DMS79 (cell line): ENCODE measurements at places on chromosomes 4 and X.

DNA sequence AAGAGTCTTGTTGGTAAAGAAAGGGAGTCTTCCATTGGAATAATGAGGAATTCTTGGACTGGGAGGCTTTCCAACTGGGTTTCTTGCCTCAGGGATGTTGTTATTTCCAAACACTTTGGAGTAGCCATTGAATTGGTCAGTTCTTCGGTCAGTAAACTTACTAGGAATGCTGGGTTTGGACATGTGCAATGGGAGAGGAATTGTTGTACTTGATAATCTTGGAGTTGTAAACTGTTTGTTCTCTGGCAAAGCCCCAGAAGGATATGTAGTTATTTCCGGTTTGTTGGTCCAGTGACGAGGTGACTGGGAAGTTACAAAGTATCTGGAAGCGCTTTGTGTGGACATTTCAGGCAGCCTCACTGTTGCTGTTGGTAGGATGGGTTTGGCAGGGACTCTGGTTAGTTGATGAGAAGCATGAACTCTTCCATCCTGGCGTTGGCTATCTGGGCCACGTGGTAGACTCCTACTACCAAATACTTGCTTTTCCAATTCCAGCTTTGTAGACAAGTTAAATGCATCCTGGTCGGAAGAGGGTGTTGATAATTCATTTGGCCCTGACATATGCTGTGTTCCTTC is 25.9 kb downstream of the MXRA5 start:
- DNase-seq: no peak

- no peak for DNase-seq
Measured at GRCh38 chr4:58936436-58936835, 1826.3 kb upstream of the IGFBP7 start.

DNA sequence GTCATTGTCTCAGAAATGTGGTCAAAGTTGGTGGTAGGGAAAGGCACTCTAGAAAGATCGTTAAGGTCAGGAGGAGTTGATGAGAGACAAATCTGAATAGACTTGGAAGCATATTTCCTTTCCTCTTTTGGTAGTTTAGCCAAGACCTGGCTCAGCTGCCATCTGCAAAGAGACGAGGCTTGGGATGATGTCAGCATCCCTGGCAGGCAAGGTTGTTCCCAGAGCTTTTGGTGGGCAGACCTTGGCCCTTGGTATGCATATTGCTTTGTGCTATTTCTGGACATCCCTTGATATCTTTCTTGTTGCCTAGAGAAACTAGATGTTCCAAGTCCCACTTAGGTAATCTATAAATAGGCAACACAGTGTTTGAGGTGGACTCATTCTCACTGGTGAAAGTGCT is 82.4 kb upstream of the NAF1 start:
- DNase-seq: no peak

- DNase-seq: no peak
Measured at GRCh38 chrX:127124871-127125270, 305.3 kb downstream of the PRR32 start.

DNA sequence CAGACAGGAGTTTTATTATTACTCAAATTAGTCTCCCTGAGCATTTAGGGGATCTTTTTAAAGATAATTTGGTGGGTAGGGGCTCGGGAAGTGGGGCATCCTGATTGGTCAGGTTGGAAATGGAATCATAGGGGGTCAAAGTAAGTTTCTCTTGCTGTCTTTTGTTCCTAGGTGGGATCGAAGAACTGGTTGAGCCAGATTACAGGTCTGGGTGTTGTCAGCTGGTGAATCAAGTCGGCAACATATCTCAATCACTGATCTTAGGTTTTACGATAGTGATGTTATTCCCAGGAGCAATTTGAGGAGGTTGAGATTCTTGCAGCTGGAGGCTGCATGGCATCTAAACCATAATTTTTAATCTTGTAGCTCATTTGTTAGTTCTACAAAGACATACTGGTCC is 629.5 kb upstream of the AMOT start:
- no peak for DNase-seq

- DNase-seq: no peak
Measured at GRCh38 chrX:150506020-150506419, 62.4 kb upstream of the MTM1 start.

- no peak for DNase-seq
Measured at GRCh38 chrX:67619253-67619652, 75.4 kb downstream of the AR start.

DNA sequence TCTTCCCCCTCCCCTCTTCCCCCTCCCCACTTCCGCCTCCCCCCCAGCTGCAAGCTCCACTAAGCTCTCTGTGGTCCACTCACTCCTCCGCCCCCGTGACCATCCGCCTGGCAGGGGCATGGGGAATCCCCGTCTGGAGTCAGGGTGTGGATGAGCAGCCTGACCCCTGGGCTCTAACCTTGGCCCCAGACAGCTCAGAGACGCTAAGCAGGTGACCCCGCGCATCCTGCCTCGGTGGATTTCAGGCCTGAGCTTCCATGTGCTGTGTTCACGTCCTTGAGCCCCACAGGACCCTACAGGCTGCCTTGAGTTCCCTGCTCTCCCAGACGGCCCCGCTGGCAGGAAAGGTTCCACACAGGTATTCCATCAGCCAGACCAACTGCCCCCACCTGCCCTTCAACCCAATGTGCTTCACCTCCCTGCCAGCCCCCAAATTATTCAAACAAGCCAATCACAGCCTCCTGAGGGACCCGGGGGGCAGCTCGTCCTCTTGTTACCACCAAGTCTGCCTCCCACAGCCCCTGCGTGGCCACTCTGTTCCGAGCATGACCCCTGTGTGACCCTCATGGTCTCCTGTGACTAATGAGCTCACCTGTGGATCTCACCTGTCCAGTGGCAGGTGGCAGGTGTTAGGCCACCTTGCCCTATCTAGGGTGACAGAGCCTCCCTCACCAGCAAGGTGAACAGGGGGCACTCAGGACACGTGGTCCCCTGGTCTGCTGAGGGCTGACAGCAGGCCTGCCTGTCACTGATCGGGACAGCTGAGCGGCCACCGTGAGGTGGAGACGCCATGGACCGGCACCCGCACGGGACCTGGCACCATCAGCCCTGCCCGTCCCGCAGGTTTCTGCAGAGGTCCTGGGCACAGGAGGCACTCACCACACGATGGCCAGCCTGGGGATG is 73.2 kb upstream of the MXD4 start:
- no peak for DNase-seq

DNA sequence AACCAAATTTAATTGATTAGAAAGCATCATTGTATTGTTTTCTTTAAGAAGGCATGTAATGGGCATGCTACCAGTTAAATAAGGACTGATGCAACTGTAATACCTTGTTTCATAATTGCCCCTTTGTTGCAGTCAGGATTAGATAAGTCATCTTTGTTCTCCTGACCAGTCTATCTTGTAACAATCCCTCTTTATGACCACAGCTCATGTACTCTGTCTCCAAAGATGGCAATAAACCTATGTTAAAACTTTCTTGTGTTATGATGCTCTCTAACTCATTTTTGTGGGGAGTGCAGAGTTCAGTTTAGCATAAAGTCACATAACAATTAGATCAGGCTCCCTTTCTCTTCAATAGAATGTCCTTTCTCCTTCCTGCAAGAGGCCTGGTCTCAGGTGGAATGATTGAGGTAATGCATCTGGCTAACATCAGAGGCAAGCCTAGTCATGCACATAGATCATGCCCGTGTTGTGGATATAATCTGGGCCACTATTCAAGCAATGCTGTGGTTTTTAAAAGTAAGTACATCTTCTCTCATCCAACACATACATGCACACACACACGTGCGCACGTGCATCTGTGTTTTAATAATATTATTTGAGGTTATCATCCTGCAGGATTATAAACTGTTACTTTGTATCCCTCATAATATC is 45.6 kb downstream of the TMEM154 start:
- DNase-seq: no peak

- DNase-seq: no peak
Measured at GRCh38 chr4:10260777-10261176, 144.2 kb upstream of the WDR1 start.

DNA sequence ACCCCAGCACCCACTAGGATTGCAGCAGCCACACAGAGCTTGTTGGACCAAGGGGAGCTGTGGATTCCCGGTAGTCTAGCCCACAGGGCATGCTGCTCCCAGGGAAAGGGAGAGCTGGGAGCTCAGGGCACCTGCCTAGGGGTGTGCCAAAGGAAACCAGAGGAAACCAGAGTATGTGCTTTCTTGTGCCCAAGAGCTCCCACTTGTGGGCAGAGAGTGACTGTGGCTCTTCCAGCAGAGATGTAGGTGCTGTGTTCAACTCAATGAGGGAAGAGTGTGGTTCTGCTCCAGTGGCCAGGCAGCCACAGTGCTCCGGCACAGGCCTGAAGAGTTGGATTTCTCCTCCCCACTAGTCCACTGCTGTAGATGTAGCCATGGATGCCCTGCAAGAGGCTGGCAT is 1050.0 kb upstream of the INTU start:
- no peak for DNase-seq

DNA sequence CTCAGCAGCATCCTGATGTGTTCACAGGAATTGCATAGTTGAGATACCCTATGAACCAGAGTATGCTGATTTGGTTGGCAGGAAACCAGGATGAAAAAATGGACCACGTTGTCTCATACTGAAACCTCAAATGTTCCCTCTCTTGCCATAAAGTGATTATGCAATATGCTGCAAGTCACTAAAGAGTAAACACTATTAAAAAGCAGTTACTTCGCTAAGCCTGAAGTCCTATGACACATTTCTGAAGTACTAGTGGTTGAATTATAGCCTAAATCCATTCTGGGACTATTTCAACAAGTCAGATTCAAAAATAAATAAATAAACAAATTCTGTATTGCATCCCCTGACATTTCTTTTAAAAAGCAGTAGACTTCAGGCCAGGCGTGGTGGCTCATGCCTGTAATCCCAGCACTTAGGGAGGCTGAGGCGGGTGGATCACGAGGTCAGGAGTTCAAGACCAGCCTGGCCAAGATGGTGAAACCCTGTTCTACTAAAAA is 106.0 kb upstream of the NAP1L5 start:
- peak; percentile 5 for DNase-seq

GRCh38 chr4:95610061-95610569 is 61.3 kb upstream of the UNC5C start:
- no peak for DNase-seq

DNA sequence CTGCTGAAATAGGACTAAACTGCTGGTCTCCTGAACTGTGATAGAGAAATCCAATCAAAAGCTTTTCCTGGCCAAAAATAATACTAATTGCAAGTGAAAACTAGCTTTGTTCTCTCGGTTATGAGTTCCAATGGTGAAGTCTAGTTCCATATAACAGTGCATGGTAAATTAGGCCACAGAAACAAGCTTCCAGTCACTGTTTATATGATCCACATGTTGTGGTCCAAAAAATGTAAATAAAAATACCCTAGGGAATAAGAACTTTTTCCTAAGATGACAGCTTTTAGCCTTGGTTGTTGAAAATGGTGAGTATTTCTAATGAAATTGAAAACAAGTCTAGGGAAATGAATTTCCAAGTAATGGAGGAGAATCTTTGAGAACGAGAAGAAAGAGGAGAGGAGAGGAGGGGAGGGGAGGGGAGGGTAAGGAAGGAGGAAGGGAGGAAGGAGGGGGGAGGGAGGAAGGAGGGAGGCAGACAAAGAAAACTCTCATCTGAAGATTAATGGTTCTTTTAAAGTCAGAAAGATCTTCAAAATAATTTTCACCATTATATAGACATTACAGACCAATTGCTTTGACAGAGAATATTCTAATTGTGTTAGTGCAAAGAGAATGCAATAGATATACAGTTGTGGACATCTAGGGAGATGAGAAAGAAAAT is 26.1 kb downstream of the PALLD start:
- DNase-seq: no peak

- DNase-seq: no peak
Measured at GRCh38 chrX:11319806-11320520, 26.8 kb downstream of the AMELX start.

GRCh38 chr4:188867796-188868195 is 728.6 kb downstream of the TRIML1 start:
- no peak for DNase-seq

GRCh38 chr4:20237894-20238537 is 13.7 kb upstream of the SLIT2 start:
- no peak for DNase-seq

DNA sequence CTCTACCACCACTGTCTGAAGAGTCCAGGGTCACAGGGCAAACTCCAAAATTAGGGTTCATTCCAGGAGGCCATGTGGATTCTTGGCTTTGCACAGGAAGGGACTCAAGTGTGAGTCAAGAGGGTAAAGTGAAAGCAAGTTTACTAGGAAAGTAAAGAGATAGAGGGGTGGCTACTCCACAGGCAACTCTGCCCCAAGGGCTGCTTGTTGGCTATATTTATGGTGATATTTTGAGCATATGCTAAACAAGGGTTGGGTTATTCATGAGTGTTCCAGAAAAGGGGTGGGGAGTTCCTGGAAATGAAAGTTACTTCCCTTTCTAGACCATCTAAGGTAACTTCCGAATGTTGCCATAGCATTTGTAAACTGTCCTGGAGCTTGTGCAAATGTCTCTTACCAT is 1222.0 kb upstream of the TENM3 start:
- DNase-seq: no peak

DNA sequence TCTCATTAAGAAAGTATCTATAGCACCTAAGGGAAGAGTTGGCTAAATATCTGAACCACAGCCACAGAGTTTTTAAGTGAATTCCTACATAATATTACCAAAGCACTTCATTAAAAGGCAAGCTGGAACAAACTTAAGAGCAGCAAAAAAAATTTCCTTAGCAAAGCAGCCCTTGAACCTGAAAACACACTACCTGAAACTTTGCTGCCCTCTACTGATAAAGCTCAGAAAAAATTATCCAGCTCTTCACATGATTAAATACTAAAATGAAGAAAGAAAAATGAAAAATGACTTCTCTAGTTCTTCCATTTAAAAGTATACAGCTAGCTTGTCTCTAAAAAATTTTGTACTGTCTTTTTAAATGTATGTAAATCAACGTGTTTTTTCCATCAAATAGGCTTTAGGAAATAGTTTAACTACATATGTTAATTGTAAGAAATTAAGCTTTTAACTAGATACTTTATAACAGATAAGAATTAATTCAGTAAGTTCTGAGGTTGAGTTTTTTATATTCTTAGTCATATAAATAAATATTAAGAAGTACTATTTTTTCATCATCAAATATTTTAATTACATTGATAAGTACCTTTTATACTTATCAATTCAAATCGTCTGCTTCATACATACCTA is 156.1 kb downstream of the STPG2 start:
- DNase-seq: no peak

- no peak for DNase-seq
Measured at GRCh38 chr4:177177541-177178081, 132.1 kb upstream of the NEIL3 start.

GRCh38 chr4:67910585-67910905 is 26.7 kb upstream of the TMPRSS11D start:
- DNase-seq: no peak

DNA sequence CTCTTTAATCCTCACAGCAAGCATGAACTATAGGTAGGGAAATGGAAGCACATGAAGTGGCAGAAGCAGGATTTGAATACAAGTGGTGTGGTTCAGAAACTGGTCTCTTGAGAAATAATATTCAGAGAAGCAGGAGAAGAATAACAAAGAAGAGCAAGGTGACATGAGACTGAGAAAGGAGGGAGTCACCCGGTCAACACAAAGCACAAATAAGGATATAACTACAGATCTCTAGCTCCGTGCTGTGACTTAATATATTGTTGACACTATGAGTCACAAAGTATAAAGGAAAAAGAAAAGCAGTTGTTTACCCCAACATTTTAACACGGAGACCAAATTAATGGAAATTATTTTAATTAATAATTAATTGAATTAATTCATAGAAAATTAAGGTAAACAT is 204.5 kb downstream of the CPE start:
- no peak for DNase-seq
